ENCODE measurements at places on chromosomes 5 and 9. TPM values are rescaled to one million over a fixed set of nuclear protein-coding genes. Genes with fewer than 3 reads are reported as not detected.

DNA sequence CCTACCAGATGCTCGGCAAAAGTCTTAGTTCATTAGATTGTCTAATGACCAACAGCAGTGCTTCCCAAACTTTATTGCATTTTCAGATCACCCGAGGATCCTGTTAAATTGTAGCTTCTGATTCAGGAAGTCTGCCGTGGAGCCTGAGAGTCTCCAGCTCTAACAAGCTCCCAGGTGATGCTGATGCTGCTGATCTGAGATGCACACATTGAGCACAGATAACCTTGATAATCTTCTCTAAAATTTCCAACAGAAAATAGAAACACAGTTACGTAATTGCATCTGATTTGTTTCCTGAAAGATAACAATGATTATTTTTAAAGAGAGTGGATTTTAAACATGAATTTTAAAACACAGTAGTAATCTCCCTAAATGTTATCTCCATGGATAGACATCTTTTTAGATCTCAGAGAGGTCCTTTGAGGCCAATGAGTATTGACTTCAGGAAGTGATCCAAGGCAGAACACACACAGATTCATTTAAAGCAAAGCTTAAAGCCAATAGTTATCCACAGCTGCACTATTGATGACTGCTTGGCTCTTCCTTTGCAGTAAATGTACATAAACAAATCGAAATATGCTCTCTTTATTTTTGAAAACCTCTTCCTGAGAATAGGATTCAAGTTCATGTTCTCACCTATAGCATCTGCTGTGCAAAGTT, 122.8 kb upstream of the TNPO1 start:
- no peak for DNase-seq

DNA sequence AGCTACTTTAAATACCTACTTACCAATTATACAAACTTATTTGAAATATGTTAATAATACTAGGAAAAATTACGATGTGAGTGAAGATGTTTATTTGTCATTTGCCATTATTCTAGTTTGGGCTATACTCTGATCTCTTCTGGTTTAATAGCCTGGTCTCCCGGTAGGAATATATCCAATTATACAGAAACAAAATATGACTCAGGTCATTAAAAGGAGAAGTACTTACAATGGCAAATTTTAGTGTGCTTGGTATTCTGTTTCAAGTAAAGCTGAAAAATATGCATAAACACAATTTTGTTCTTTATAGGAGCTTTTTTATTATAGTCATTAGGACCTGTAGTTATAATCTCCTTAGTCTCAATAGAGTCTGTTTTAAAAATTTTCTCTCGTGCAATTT, 176.8 kb downstream of the SLCO4C1 start:
- DNase-seq: no peak

- no peak for DNase-seq
These were observed 6.3 kb downstream of the CRHBP start for GRCh38 chr5:76958991-76959767.

DNA sequence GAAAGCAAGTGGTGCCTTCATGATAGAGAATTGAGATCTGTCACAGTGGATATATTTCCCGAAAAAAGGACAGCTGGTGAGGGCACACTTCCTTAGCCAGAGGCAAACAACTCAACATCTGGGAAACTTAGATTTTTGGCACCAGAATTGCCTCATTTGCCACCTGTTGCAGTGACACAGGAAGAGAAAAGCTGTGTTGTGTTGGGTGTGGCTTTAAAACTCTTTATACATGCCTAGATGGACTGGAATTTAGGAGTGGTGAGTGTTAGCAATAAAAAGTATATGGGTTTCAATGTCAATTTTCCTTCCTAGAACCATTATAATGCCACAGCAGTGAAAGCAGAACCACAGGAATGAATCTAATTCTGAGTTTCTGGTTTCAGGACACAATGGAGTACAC, 62.6 kb upstream of the CEMIP2 start:
- DNase-seq: peak; percentile 63

DNA sequence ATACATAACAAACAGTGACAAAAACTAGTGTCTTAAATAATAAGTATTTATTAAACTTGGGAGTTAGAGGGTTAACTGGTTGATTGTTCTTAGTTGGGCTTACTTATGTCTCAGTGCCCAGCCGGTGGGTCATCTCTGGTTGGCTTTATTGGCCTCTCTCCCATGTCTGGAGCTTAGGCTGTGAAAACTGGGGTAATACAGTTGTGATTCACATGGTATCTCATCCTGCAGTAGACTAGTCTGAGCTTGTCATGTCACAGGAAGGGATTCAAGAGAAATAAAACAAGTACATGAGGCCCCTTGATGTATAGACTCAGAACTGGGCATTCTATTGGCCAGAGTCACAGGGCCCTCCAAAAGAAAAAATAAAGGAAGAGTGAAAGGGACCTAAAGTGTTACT, 466.4 kb upstream of the SMC2 start:
- no peak for DNase-seq

DNA sequence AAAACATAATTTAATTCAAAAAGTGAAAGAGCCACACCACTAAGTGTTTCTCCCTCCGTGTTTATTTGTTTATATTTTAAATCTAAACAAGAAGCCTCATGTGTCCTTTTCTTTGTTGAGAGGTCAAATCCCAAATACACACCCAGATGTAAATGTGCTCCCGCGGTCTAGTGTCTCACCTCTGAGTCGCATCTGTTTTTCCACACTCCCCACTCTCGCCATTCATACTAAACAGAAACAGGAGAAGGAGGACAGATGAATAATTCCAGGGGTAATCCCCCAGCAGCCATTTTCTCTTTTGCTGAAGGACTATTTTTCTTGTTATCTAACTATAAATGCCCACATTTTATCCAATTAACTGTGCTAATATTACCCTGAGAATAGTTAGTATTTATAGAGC, 361.6 kb upstream of the RIOK2 start:
- DNase-seq: no peak

DNA sequence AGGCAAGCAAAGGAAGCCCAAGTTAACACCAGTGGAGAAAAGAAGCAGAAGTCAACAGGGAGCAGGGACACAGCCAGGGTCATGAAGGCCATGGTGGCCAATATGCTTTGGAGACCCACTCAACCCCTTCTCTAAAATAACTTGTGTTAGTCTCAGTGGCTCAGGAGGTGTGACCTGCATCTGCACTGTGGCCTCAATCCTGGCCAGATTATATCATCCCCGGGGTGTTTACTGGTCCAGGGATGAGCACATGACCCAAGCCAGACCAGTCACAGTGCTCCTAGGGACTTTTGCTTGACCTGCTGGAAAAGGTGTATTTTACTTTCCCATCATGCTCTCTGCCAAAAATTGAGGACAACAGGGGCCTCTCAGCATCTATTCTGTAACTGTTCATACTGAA, 105.2 kb downstream of the DPYSL3 start:
- DNase-seq: no peak

- DNase-seq: no peak
These were observed 430.8 kb upstream of the TNC start for GRCh38 chr9:115548609-115549260.

GRCh38 chr5:170538096-170538465, 34.3 kb downstream of the KCNIP1 start:
- no peak for DNase-seq

- DNase-seq: no peak
These were observed at the start of gene PHF19 for GRCh38 chr9:120876842-120877240. Gene PHF19, minus strand, starts transcription at chr9:120877188. Its CDS starts 2,447 bp downstream, at chr9:120874741.

GRCh38 chr5:34053133-34053532, 10.1 kb upstream of the C1QTNF3 start:
- no peak for DNase-seq

DNA sequence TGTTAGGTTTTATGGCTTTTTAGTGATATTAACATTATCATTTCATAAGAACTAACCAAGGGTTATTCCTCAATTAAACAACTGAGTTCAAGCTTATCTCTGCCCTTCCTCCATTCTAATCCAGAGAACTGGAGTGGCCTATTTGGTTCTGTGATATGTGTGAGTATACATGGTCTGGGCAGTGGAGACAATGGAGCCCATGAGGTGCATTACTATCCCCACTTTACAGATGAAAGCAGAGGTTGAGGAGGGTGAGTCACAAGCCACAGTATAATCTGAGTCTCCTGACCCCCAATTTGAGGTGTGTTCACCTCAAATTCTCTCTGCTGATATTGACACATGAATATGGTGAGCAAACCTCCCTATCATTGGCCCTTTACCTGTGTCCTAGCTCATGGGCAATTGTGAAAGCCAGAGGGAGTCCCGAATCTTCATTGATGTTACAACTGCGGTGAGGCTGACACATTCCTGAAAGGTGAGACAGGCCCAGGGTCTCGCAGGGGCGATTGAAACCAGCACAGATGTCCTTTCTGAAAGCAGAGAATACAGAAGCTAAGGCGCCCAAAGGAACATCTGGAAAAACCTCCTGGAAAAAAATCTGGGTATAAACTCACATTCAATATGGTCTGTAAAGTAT, 217.2 kb downstream of the TARS1 start:
- DNase-seq: no peak

GRCh38 chr9:312596-313320, 98.1 kb downstream of the DOCK8 start:
- no peak for DNase-seq

- no peak for DNase-seq
These were observed 56.0 kb downstream of the ZFR start for GRCh38 chr5:32388432-32389129.

- DNase-seq: no peak
These were observed 81.1 kb upstream of the RORB start for GRCh38 chr9:74415995-74416394.

GRCh38 chr5:124262991-124263571, 483.4 kb downstream of the ZNF608 start:
- no peak for DNase-seq

DNA sequence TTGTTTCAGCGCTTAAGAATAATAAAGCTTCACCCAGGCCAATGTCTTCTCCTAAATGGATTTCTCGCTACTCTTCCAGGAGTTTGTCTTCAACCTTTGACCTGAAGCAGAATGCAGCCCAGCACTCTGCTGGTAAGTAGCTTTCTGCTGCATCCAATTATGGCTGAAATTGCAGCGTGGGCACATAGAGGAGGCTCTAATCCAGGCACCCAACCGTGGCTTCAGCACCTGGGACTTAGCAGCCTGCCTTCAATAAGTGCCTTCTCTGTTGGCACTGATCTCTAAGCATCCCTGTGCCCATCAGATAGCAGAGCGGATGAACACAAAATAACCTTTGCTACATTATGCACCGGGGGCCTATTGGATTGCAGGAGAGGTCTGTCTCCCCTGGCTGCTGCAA, 105.2 kb downstream of the TRIM32 start:
- DNase-seq: no peak

DNA sequence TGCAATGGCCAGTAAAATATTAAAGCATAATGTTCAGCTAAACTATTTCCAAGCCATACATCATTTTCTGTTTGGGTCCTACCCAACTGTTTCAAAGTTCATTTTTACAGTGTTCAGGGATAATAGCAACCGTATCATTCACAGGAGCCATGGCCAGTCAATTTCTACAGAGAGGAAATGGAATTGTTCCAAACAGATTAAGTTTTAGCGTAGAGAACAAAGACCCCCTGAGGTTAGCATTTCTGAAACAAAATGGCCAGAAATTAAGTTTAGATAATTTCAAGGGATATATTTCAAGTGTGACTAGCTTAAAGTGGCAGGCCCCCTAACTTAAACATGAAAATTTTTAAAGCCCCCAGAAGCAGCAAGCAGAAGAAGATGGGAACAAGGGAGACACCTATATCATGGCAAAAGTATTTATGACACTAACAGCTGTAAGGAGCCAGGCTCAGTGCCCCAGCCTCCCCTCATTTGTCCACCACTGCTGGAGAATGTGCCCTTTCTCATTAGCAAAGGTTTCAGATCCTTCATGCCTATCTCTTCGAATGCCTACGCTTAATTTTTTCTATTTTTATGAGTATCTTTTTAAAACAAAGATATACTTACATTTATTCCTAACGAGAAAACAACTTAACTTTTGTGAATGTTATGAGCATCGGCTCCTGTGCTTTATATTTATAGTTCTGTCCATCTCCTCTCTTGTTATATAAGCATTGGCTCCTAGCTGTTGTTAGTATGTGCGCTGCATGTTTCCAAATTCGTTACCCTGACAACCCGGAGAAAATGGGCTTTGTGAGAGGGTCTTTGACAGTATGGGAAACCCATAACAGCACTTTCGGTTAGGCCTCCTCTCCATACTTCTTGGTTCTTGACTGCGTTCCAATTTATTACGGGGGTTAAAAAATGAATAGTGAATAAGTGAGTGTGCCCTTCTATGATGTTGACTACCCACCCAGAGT, 116.3 kb downstream of the MED27 start:
- no peak for DNase-seq

DNA sequence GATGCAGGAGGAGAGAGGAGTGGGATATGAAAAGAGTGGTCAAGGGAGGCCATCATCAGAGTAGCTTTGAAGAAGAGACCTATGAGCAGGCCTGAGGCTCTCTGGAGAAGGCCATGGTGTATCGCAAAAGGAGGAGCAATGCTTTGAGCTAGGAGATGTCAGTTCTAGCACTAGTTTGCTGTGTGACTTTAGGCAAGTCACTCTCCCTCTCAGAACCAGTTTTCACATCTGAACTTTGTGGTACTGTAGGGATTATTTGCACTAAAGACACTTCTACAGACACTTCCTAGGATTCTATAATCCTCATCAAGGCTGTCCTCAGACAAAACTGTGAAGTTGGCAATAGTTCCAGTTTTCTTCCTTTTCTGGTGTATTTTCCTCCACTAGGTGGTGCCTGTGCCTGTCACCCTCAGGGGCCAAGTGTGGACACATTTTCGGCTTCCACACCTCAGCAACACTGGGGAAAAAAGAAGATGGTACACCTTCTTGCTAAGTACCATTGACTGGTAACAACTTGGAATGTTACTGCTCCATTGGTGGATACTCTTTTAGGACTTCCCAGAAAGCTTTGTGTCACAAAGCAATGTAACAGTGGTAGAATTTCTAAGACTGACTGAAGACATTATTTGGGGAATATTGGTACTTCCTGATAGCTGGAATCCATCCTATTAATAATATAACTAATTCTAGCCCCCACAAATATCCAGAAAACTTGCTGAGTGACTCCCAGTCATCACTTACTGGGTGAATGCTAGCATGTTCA, 9.9 kb downstream of the PAPPA start:
- DNase-seq: no peak

DNA sequence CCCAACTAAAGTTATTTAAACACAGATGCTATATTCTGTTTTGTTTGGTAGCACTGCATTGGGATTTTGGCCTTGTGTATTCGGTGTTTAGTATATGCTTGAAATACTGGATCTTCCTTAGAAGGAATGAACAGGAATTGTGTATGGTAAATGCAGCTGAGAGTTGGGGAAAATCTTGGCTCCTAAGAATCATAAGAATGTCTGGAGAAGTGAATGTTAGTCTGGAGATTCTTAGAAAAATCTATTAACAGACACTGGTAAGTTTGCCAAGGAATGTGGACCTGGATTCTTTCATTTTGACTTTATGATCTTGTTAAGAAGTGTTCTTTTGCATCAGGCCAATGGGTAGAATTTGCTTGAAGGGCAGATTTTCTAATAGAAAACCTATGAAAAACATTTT, 38.9 kb downstream of the SNX30 start:
- DNase-seq: no peak

The PCDHB8 gene
- total RNA-seq: 0.40 TPM

The PCDHGA12 gene
- 1.5 TPM for total RNA-seq

The STXBP1 gene
- 8.2 TPM for total RNA-seq

The PGM5 gene
- 48.6 TPM for total RNA-seq

The NKD2 gene
- 1.9 TPM for total RNA-seq

The PCDHA10 gene
- total RNA-seq: 0.07 TPM

The OR1L4 gene
- total RNA-seq: not detected

The PIP5K1B gene
- 74.2 TPM for total RNA-seq

All from colonic mucosa (tissue), 4 donors.